ENCODE measurements at places on chromosomes 3 and 15. TPM values are rescaled to one million over a fixed set of nuclear protein-coding genes. Genes with fewer than 3 reads are reported as not detected.

GRCh38 chr15:88932875-88933330 lies 19.7 kb upstream of the MFGE8 start:
- DNase-seq: no peak

DNA sequence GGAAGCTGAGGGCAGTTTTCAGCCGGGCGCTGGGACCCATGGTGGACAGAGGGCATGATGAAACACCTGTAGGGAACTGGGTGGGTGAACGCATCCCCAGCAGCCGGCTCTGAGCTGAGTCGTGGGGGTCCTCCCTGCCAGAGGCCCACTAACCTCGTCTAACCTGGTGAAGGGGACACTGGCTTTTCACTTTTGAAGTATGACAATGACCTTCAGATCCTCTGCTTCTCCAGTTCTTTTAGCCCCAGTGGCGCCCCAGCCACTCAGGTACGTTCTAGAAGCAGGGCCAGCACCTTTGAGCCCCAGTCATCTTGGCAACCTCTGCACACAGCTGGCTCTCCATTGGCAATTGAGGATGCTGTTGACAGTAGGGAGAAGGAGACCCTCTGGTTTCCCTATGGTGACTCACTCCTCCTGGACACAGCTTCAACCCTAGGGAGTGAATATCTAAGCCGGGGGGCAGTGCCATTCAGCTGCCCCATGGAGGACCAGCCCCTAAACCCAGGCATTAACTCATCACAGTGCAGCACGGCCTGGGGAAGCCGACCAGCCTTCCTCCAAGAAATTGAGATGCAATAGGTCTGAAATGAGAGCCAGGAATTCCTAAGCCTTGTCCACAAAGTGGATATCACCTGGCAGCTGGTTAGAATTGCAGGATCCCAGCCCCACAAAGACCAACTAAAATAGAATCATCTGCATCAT lies 46.1 kb downstream of the CMTM6 start:
- DNase-seq: no peak

GRCh38 chr15:34591306-34591705 lies 7.9 kb upstream of the GOLGA8B start:
- DNase-seq: no peak

DNA sequence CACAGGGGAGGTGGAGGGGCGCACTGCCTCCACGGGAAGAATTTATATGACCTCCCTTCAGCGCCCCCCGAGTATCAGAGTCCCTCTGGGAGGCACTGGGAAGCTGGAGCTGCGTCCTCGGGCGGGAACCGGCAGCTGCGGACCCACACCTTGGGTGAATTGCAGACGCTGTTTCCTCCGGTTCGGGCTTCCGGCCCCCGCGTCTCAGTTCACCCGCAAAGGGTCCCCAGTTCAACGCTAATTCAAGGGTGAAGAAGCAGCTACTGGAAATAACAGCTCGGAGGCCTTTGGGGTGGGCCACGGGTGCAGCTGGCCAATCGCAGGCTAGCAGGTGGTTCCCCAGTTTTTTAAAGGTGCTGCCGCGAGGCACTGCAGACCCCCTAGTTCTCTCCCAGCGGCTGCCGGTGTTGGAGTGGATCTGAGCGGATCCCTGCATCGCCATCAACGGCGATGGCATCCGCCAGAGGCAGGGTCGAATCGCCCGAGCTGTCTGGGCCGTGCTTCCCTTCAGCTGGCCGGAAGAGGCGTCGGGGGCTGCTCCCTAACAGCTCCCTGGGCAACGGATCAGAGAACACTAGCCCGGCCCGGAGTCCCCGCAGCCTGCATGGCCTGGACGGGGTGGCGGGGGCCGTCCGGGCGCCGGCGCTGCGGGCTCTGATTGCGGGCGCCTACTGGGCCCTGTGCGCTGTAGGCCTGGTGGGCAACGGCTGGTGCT lies 19.4 kb upstream of the ADAMTS7 start:
- DNase-seq: no peak

- DNase-seq: no peak
Measured at GRCh38 chr3:67000009-67000408, 1.9 kb downstream of the KBTBD8 start.

GRCh38 chr3:46913644-46914043 lies 36.1 kb downstream of the PTH1R start:
- DNase-seq: no peak

GRCh38 chr3:26406636-26407035 lies 215.9 kb upstream of the LRRC3B start:
- no peak for DNase-seq

- no peak for DNase-seq
Measured at GRCh38 chr3:140468407-140468806, 209.5 kb upstream of the TRIM42 start.

GRCh38 chr15:82585072-82585471 lies 44.8 kb upstream of the RPS17 start:
- no peak for DNase-seq

DNA sequence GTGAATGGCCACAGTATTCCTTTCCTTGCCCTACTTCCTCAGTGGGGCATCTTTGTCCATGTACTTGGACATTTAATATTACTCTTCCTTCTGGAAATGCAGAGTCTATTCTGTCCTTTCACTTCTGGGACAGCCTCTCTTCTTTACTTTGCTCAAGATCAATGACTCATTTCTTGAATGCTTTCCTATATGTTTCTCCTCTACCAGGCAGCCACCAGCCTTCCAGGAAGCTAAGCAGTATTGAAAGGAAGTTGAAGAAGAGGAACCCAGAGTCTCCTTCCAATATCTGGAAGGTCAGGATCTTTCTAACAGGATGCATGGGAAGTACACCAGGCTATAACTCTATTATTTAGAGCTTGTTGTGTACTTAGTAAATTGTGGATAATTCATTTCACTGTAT lies 182.8 kb downstream of the CD47 start:
- DNase-seq: no peak

DNA sequence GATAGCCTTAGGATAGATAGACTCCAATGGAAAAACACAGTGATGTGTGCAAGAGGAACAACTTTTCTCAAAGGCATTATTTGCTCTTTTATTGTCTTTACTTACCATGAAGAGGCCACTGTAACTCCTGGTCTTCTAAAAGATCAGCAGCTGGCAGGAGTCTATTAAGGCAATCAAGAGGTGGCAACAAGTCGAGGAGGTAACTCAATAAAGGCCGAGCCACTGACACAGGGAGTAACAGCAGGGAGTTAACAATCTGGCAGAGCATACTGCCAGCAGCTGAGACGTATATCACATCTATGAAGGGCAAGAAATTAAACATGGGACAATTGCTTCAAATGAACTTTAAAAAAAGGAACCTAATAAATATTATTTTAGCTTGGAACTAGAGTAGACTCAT lies 106.2 kb downstream of the HERC1 start:
- DNase-seq: no peak

DNA sequence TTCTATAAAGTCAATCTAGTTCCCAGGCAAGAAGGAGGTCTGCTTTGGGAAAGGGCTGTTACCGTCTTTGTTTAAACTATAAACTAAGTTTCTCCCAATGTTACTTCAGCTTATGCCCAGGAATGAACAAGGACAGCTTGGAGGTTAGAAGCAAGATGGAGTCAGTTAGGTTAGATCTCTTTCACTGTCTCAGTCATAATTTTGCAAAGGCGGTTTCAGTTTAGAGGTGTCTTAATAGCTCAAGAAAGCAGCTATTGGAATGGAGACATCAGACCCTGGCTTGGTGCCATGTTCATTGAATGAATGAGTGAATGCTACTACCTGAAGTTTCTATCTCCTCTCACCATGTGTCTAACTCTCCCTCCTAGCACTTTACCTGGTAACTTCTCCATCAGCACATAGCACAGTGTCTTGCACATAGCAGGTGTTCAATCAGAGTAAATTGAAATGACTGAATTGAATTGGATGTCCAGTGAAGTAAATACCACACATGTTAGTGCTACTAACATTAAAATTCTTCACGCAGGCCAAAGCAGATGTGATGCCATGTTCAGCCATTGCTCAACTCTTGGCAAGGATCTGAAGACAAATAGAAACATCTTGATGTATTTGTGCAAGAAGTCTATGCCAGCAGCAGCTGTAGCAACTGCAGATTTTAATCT lies 28.2 kb downstream of the CLEC3B start:
- DNase-seq: no peak

GRCh38 chr15:43776101-43776717 lies 557 bp downstream of the ELL3 start:
- DNase-seq: no peak

- DNase-seq: peak; percentile 74
Measured at GRCh38 chr3:48273594-48274211, 32.8 kb downstream of the ZNF589 start.

DNA sequence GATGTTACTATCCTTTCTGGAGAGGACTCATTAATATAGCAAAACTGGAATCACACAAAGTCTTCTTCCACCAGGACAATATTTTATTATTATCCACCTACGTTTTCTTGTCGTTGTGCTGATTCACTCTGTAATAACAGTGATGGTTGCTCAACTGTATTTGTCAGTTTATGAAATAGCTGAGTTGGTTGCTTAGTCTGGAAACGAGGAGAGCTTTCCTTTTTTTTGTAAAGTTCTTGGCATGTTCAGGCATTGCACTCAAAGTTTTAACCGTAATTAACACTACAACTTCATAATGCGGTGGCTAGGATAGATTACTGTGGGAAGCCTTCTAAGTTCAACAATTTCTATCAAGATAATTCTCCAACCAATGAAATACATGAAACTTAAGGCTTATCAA lies 131.2 kb downstream of the RAP2B start:
- no peak for DNase-seq

GRCh38 chr3:133476971-133477375 lies 77.1 kb downstream of the BFSP2 start:
- no peak for DNase-seq

DNA sequence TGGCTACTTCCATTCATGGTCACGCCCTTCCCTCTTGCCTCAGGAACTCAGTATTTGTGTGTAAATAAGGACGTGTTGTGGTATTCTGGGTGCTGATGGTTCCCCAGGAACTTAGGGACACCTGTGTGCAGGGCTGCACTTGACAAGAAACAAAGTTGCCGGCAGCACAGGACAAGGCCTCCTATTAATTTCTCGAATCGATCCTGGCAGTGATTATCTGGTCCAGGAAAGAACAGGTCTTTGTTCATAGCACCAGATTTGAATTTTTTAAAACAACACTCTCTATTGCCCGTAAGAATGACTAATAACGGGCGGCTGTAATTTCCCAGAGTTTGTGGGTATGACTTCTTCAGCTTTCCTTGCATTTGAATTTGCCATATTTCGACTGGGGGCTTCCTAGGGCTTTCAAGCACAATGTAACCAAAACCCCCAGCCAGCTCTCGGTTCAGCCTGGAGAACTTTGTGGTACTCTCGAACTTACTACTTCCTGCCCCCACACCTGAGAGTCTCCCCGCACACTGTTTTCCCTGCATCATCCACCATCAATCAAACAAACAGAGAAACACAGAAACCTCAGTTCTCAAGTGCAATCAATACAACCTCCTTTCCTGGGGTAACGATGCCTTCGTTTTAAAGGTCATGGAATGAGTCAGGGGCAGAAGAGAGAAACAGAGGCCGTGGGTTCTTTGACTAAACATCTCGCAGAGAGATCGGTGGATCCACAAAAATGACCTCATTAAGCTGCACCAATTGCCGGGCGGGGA lies 241.7 kb upstream of the ICE2 start:
- DNase-seq: no peak

GRCh38 chr3:119310071-119310470 lies 15.9 kb downstream of the ARHGAP31 start:
- DNase-seq: no peak

- DNase-seq: no peak
Measured at GRCh38 chr3:40725031-40725430, 200.3 kb downstream of the ZNF621 start.

DNA sequence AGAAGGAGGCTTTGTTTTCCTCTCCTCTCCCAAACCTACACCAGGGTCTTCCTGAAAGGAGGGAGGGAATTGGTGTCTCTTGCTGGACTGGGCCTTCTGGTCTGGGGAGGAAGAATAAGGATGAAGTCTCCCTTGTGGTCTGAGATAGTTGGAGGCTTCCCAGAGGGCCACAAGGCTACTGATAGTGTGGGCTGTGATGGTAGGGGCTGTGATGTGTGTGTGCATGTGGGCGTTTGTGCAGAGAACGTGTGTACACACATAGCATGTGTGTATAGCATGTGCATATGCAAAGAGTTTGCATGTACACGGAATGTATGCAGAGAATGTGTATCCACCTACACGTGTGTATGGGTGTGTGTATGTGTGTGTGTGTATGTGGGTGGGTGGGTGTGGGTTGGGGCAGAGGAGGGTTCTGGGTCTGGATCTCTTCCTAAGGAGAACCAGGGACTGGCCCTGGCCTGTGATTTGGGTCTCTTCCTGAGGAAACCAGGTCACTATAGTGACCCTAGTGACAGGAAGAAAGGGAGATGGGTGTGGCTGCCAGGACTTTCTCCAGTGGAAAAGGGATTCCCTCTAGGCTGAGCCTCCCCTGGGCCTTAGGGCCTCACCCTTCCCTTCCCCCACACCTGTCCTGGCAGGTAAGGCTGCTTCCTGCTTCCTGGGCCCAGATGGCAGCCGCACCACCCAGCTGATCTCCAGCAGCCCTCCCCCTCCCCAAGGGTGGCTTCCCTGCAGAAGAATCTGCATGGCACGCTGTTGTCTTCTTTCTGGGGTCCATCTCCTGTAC lies 1.7 kb downstream of the FLNB start:
- DNase-seq: no peak

DNA sequence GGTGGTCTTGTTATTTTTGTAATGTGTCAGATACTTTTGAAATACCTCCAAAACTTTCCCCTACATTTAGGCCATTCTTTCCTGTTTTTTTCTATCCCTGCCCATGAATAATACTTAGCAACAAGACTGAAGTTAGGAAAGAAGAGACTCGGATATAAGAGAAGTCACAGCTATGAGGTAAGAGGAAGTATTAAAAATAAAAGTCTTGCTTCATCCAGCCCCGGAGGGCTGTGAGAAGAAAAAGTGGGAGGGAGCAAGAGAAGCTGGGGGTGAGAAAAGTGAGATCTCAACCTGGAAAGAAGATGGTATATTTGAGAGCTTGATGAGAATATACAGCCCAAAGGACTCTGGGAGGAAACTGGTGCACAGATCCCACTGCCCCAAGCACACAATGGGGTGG lies 213.5 kb upstream of the CDIN1 start:
- DNase-seq: no peak

ATP13A4 gene
- 1.3 TPM for polyA plus RNA-seq

GOLGA8M gene
- 4.5 TPM for polyA plus RNA-seq

DVL3 gene
- 83.6 TPM for polyA plus RNA-seq

ROPN1B gene
- 1.6 TPM for polyA plus RNA-seq

ZBBX gene
- polyA plus RNA-seq: 5.7 TPM

FGD5 gene
- polyA plus RNA-seq: 20.9 TPM

ACTC1 gene
- polyA plus RNA-seq: 1.0 TPM

CPA3 gene
- polyA plus RNA-seq: 0.48 TPM

CCR8 gene
- not detected for polyA plus RNA-seq

LRRN1 gene
- 23.4 TPM for polyA plus RNA-seq

PLS1 gene
- 28.9 TPM for polyA plus RNA-seq

PLA1A gene
- 7.3 TPM for polyA plus RNA-seq

SLC33A1 gene
- 50.3 TPM for polyA plus RNA-seq

GTPBP8 gene
- 26.8 TPM for polyA plus RNA-seq

SLC6A20 gene
- polyA plus RNA-seq: 0.37 TPM

LHFPL4 gene
- 0.05 TPM for polyA plus RNA-seq

MYRIP gene
- polyA plus RNA-seq: 1.6 TPM

STARD9 gene
- polyA plus RNA-seq: 14.3 TPM

TMEM212 gene
- polyA plus RNA-seq: 0.32 TPM

Measured in left kidney (tissue), 8 donors.